Tibial nerve (tissue), 4 donors: ENCODE measurements at places on chromosomes 6 and 20. TPM values are rescaled to one million over a fixed set of nuclear protein-coding genes. Genes with fewer than 3 reads are reported as not detected.

DNA sequence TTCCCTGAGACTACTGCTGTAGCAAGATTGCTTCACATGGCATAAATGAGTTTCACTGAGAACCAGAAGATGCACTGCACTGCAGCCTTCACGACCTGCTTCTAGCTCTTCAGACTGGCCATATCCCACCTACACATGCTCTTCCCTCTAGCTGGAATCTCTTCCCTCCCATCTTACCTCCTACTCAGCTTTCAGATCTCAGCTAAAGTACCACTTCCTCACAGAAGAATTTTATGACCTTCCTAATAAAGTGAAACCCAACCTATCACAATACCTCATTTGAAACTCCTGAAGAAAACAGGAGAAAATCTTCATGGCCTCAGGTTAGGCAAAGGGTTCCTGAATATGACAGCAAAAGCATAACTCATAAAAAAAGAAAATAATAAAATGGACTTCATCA lies 99.9 kb downstream of the DTNBP1 start:
- DNase-seq: no peak

DNA sequence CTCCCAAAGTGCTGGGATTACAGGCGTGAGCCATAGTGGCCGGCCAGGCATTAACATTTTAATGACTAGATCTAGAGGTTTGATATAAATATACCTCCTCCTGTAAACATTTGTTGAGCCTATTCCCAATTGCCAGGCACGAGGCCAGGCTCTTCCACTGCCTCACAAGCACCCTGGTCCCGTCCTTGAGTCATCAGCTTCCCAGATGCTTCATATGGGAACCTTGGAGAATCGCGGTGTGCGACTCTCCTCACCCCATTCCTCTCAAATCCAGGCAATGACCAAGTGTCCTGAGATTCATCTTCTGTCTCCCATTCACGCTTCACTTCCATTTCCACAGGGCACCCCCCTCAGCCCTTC lies 35.9 kb upstream of the PIM1 start:
- DNase-seq: no peak

The MKKS gene
- total RNA-seq: 16.5 TPM

The GMPR gene
- 14.1 TPM for total RNA-seq

- DNase-seq: peak; percentile 34
Measured at GRCh38 chr6:132813173-132813856, 1.1 kb upstream of the RPS12 start.

The HLA-DQB2 gene
- total RNA-seq: 3.5 TPM

DNA sequence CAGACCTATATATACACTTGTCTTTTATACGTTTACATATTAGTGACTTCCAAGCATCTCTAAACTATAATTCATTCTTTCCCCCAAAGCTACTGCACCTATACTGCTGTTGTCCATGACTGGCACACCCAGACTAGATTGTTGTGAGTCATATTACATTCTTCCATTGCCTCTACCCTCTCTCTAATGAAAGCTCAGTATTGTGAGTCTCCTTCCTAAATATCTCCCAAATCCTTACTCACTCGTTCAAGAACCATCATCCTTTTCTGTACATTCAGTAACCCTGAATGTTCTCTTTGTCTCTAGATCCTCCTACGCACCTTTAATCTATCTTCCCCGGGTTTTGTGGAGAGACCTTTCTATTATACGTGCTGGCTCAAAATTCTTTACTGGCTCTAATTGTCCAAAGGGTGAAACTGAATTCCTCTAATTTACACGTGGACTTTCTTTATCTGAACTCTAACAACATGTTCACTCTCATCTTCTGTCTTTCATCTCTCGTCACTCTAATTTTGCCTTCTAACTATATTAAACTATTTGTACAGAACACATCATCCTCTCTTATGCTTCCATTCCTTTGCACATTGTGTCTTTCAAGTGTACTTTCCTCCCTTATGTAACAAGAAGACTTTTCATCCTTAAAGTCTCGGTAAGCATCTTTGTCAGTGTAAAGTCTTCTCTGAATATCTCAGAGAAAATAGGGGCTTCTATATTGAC lies 109.3 kb downstream of the IBTK start:
- no peak for DNase-seq

- no peak for DNase-seq
Measured at GRCh38 chr20:61146023-61146422, 106.0 kb upstream of the CDH4 start.

The SAPCD1 gene
- total RNA-seq: 4.8 TPM
